ENCODE measurements at places on chromosomes 3 and 15.

DNA sequence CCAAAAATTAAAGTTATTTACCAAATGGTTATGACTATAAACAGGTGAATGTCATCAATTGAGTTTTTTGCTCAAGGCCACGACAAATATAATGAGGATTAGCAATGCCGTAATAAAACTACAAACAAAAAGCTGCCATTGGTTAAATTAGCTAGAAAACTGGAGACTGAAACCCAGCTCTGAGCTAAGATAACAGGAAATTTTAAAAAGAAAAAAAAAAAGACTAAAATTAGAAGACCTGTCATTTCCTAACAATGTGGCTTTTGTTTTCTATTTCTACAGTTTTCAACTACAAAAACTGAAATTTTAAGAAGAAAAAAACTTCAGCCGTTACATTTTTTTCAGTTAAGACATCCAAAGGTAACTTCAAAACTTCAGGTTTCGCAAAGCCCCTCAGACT, 9.7 kb downstream of the SLC12A6 start:
- no peak overlapping the region for H3K27ac ChIP-seq
- H3K36me3 ChIP-seq: no peaks in the 10 kb centered on the region
- H3K4me3 ChIP-seq: no peak overlapping the region
- no peaks in the 10 kb centered on the region for H3K27me3 ChIP-seq
- DNase-seq: no peak
- H3K4me1 ChIP-seq: peaks cover 3% of the 10 kb centered on the region

GRCh38 chr15:85800478-85801123, 5.9 kb upstream of the KLHL25 start:
- no peaks in the 10 kb centered on the region for H3K4me1 ChIP-seq
- H3K36me3 ChIP-seq: no peaks in the 10 kb centered on the region
- no peak overlapping the region for H3K27ac ChIP-seq
- H3K4me3 ChIP-seq: no peak overlapping the region

GRCh38 chr3:102736288-102736974, 301.6 kb downstream of the ZPLD1 start:
- no peak for DNase-seq
- H3K4me1 ChIP-seq: no peaks in the 10 kb centered on the region
- no peak overlapping the region for H3K27ac ChIP-seq
- no peaks in the 10 kb centered on the region for H3K36me3 ChIP-seq
- no peak overlapping the region for H3K4me3 ChIP-seq

DNA sequence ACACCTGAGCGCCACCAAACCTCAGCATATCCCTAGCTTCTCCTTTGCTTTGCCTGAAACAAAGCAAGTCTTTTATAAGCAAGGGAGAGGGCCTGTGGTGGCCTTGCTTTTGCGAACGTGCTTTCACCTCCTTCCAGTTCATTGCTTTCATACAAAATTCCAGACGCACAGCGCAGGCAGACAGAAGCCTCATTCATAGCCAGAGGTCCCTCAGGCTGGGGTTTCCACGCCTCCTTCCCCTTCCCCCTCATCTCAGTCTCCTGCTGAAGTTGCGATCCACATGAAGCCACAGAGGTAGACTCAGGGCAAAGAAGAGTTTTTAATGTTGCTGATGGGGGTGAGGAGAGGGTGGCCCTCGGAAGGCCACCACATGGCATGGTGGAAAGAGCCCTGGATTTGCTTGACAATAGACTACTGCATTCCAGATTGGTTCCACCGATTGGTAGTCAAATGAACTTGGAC, 59.4 kb upstream of the FLNB start:
- no peaks in the 10 kb centered on the region for H3K27me3 ChIP-seq
- no peaks in the 10 kb centered on the region for H3K36me3 ChIP-seq
- peaks cover 3% of the 10 kb centered on the region for H3K4me1 ChIP-seq
- no peak overlapping the region for H3K27ac ChIP-seq
- no peak overlapping the region for H3K4me3 ChIP-seq

GRCh38 chr3:131962982-131963381, 71.8 kb downstream of the CPNE4 start:
- no peaks in the 10 kb centered on the region for H3K27me3 ChIP-seq
- no peak overlapping the region for H3K4me3 ChIP-seq
- no peaks in the 10 kb centered on the region for H3K36me3 ChIP-seq
- no peak for DNase-seq
- H3K27ac ChIP-seq: no peak overlapping the region
- H3K4me1 ChIP-seq: no peaks in the 10 kb centered on the region

DNA sequence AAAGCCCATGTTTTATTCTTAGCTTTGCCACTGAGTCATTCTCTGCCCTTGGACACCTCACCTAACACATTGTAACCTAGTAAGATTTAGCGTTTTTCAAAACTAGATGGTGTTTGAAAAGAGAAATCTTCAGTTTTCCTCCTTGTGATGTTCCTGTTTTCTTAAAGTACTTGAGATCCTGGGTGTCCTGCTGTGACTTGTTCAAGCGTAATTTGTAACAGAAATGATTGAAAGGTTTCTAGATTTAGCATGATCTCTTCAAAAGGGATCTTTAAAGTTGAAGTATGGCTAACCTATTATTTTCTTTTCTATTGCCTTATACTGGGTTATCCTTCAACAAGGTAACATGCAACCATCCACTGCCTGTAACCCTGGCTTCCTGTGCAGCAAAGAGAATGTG, 32.6 kb upstream of the SPATA16 start:
- no peaks in the 10 kb centered on the region for H3K36me3 ChIP-seq
- H3K27ac ChIP-seq: no peak overlapping the region
- no peak overlapping the region for H3K4me3 ChIP-seq
- H3K27me3 ChIP-seq: no peaks in the 10 kb centered on the region

DNA sequence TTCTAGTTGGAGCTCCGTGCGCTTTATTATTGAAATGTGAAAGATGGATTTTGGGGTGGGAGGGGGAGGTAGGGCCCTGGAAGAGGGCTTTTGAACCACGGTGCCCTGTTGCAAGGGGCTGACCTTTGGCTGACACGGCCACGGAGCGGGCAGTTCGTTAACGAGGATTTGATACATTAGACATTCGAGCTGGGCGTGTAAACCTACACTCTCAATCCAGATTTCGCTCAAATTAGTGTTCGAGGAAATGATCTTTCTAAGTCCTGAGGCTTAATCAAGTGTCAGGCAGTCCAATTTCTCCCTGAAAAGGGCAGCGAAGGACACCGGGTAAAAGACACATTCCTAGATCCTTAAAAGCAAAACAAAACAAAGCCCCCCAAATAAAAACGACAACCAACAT, 13.0 kb downstream of the ZIC1 start:
- no peak for DNase-seq
- H3K36me3 ChIP-seq: no peaks in the 10 kb centered on the region

- DNase-seq: no peak
- peaks cover 2% of the 10 kb centered on the region for H3K27me3 ChIP-seq
Observed at GRCh38 chr15:91845720-91846119, 7.8 kb upstream of the SLCO3A1 start.

- no peaks in the 10 kb centered on the region for H3K4me1 ChIP-seq
- H3K27me3 ChIP-seq: no peaks in the 10 kb centered on the region
- H3K4me3 ChIP-seq: no peak overlapping the region
- no peak for DNase-seq
Observed at GRCh38 chr3:114068336-114068735, 11.8 kb downstream of the QTRT2 start.

DNA sequence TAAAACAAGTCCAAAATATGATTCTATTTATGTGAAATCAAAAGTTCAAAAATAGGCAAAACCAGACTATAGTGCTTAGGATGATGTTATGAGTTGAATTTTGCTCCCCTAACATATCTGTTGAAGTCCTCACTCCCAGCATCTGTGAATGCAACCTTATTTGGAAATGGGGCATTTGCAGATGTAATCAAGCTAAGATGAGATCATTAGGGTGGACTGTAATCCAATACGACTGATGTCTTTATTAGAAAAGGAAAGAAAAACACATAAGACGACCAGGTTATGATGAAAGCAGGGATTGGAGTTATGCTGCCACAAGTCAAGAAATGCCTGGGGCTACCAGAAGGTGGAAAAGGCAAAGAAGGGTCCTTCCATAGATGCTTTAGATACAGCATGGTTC, 110.5 kb upstream of the CCDC39 start:
- H3K4me3 ChIP-seq: no peak overlapping the region
- no peaks in the 10 kb centered on the region for H3K4me1 ChIP-seq
- no peaks in the 10 kb centered on the region for H3K27me3 ChIP-seq
- no peak overlapping the region for H3K27ac ChIP-seq
- H3K36me3 ChIP-seq: no peaks in the 10 kb centered on the region

DNA sequence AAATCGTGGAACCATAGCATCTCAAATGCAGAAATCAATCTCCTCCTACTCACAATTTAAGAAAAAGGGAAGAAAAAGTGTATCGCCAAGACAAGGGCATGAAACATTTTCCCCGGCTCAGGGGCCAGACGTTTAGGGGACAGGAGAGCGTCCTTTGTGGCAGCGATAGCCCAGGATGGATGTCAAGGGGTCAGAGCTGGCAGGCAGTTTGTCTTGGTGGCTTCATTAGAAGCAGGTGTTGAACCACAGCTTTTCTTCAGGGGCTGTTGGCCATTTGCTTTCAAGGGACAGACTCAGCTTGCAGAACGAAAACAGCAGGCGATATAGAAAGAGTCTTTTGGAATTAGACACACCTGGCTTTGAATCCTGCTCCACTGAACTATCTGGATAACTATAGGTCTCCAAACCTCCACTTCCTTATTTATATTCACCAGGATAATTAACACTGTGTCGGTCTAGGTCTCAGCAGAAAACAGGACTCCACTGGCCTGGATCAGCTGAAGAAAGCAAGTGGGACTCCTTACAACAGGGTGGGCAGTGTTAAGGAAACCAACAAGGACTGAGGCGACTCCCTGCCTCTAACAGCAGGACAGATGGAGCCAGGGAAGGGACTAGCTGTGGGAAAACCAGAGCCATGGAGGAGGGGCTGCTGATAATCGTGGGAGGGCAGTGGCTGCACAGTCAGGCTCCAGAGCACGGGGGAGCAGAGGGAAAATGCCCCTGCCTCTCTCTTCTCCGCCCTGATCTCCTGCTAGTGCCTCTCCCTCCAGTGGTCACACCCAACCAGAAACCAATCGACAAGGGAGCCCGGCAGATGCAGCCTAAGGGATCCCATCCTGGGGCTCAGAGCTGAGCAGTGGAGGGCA, 123.6 kb downstream of the LIPC start:
- H3K36me3 ChIP-seq: no peaks in the 10 kb centered on the region
- no peak overlapping the region for H3K4me3 ChIP-seq
- H3K4me1 ChIP-seq: peaks cover 25% of the 10 kb centered on the region

GRCh38 chr15:66133247-66133885, 120.2 kb downstream of the MEGF11 start:
- peaks cover 5% of the 10 kb centered on the region for H3K27me3 ChIP-seq
- H3K27ac ChIP-seq: no peak overlapping the region
- DNase-seq: no peak
- peaks cover 2% of the 10 kb centered on the region for H3K4me1 ChIP-seq

Measured in thymus (tissue), 14 donors.